CD4-positive, alpha-beta T cell treated with Interleukin-1 beta for 1 hour (primary cell): ENCODE measurements at places on chromosomes 1 and 21.

GRCh38 chr1:150022357-150022756, 11.8 kb upstream of the OTUD7B start:
- DNase-seq, result no peak

GRCh38 chr1:186443638-186444037, 17.3 kb downstream of the PDC start:
- no peak for DNase-seq

GRCh38 chr1:75274920-75275506, 140.8 kb downstream of the LHX8 start:
- no peak for DNase-seq

GRCh38 chr1:242120432-242120831, 121.5 kb upstream of the MAP1LC3C start:
- no peak for DNase-seq

DNA sequence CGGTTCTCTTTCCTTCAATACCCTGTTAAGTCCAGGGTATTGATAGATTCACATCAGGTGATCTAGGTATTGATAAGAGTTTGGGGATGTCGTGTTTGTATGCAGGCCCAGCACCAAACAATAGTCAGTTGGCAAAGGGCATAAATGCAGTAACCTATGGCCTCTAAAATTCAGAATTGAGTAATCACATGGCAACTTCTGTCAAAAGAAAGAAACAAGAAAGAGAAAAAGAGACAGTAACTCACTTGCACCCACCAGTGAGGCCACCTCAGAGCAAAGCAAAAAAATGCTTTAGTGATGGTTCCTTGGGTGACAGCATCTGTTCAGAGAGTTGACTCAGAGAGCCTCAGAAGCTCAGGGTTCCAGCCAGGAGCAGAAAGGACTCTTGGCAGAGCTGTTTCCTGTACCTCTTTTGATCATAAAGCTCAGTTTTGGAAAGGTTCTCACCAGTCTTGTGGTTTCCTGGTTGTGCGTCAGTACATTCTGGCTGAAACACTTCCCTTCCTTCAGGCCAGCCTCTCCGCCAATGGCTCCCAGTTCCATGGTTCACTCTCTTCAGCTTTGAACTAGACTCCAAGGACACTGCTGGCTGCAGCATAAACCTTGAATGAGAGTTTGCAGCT, 70.1 kb upstream of the GORAB start:
- no peak for DNase-seq

DNA sequence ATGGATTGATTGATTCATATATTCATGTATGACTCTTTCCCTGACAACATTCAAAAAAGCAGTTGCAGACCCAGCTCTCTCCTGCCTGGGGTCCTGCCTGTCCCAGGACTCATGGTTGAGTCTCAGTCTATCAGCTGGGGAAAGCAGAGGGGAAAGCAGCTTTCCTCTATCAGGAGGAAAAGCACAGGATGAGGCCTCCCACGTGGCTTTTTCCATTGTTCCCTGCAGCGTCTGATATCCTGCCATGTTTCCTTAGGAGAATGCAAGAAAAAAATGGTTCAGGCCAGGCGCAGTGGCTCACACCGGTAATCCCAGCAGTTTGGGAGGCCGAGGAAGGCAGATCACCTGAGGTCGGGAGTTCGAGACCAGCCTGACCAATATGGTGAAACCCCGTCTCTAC, 133.0 kb upstream of the VAMP3 start:
- no peak for DNase-seq

DNA sequence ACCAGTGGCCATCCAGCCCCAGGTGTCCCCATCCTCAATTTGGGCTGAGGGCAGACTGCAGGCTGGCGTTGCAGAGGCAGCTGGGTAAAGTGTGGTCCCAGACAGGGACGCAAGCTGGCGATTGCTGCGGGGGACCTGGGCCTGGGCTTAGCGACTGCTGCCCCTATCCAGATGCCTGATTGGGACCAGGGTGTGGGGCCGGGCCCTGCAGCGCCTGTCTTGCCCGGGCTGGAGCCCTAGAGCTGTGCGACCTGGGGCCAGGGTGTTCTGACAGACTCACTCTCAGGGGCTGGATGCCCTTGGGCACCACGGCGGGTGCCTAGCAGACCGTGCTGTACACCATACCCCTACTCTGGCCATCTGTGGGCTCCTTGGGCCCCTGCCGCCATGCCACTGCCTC, 16.2 kb upstream of the FAAP20 start:
- no peak for DNase-seq

DNA sequence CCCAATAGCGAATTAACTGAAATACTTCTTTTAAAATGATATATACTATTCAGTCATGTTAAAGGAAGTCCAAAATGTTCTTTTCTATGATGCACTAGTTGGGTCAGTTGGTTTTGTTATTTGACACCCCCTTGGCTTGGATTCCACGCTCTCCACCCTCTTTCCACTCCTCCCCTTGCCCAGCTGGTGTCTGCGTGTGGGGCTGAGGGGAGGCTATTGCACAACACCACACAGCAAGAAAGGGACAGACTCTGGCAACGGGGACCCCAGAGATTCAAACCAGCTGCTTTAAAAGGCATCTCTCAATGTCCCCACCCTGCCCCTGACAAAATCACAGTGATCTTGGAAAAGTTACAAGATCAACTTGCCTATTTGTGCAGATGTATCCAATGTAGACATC, 394.3 kb downstream of the TGFB2 start:
- DNase-seq, result no peak

DNA sequence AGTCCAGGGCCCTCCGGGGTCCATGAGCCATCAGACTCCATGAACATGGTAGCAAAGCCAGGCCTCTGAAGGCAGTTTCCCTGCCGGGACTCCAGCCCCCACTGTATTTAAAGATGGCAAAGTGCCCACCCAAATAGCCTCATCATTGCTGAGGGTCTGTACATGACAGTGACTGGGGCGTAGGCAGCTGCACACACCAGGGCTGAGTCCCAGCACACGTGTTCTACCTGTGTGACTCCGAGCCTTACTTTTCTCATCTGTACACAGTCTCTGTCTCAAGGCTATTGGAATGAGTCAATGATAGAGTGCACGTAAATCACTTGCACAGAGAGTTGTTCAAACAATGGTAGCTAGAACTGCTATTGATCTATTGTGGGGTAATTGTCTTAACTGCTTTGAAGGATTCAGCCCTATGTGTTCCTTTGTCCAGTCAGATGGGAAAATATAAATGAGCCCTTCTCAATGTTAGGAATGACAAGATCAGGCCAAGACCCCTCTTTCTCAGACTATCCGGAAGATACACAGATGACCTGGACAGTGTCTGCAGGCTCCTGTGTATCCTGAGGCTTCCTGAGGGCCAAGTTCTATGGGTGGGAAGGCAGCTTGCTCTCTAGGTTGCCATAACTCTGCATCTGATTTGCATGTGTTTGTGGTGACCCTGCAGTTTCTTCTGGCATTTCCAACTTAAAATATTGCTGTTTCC, 48.9 kb downstream of the RASSF5 start:
- no peak for DNase-seq

- DNase-seq, result no peak
Observed at GRCh38 chr1:79741720-79742421, 735.3 kb upstream of the ADGRL4 start.

GRCh38 chr1:242140836-242141235, 141.9 kb upstream of the MAP1LC3C start:
- no peak for DNase-seq

- DNase-seq, result no peak
Observed at GRCh38 chr1:113846391-113847035, 25.0 kb downstream of the PTPN22 start.

GRCh38 chr1:192805832-192806323, 3.0 kb upstream of the RGS2 start:
- DNase-seq, result peak; percentile 81

DNA sequence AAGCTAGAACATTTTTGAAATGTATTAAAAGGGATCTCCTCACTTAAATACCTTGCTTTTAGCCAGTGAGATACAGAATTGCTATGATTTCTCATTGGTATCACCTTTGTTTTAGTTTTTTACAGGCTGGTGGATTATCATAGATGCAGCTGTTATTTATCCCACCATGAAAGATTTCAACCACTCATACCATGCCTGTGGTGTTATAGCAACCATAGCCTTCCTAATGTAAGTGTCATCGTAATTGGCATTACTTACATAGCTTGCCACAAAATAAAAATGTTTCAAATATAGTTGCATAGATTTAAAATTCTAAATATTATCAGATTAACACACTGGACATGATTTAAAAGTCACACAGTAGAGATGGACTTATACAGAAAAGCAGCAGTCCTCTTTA, 4.7 kb downstream of the TMEM50A start:
- DNase-seq, result no peak

- no peak for DNase-seq
Observed at GRCh38 chr1:106975944-106976343, 80.5 kb upstream of the PRMT6 start.

DNA sequence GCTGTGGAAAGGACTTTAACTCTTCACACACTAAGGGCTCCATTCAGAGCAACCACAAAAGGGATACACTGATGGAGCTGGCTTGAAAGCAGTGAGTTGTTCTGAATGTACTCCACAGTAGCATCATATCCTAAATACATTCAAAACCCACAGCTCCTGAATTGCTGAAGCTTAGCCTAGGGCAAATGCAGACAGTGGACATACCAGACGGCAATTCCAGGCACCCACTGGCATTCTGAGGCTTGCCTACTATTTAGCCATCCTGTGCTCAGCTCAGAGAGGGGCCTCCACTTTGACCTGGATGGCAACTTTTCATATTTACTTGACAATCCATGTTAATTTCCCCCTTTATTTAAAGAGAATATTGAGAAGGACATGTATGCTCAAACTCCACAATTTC, 303.5 kb downstream of the NTNG1 start:
- DNase-seq, result no peak

DNA sequence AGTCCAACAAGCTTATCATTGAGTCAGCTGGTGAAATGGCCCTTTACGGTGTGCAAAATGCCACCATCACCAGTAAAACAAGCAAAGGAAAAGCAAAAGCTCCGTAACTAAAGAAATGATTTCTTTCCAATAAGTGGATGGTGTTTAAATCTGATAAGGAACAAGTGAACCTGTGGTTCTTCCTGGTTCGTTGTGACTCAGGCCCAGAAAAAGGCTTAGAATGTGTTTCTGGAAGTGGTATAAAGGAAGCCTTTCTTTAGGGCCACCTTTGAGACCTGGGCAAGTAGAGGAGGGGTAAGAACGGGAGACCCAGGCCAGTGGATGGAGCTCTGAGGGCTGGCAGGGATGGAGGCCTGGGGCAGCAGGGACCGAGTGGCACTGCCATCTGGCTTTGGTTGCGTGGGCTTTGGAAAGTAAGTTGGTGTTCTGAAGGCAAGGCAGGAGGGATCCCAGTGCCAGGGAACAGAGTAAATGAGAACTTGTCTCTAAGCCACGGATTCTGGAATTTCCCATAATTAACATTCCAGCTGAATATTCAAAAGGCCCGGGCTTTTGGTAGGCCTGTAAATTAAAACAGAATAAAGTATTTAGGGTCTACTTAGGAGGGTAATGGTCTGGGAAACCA, 87.9 kb upstream of the LMO4 start:
- no peak for DNase-seq

DNA sequence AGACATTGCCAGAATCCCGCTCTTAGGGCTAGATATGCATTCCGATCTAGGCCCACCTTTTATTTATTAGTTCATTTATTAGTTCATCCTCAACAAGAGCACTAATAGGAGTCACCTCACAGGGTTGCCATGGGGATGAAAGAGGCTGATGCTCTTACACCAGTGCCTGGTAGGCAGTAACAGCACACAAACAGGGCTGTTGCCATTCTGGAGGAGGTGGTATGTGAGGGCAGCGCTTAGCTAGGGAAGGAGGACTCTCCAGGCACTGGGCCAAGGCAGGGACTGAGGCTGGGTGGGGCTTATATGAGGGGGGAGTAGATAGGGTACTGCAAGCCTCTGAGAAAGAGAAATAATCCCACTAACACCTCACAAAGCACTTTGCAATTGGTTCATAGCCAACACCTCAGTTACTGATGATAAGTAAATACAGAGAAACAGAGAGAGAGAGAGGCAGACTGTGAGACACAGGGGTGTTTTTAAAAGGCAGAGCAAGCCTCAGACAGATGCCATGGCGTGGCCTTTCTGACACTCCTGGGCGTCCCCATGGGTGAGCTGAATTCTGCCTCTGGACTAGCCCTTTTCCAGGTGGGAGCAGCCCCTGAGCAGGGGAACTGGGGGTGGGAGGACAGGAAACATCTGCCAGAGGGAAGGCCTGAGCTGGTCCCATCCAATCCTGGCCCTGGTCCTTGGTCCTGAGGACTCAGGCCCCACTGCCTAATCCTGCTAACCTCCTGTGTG, 5.9 kb downstream of the FCGR2A start:
- DNase-seq, result no peak

- DNase-seq, result no peak
Observed at GRCh38 chr1:80450711-80451110, 1350.0 kb upstream of the ADGRL2 start.

- DNase-seq, result no peak
Observed at GRCh38 chr1:155158991-155159390, 14.1 kb downstream of the KRTCAP2 start.

GRCh38 chr1:205286335-205286950, 35.1 kb downstream of the NUAK2 start:
- DNase-seq, result peak; percentile 71

GRCh38 chr1:41902159-41902577, 16.6 kb downstream of the HIVEP3 start:
- no peak for DNase-seq

DNA sequence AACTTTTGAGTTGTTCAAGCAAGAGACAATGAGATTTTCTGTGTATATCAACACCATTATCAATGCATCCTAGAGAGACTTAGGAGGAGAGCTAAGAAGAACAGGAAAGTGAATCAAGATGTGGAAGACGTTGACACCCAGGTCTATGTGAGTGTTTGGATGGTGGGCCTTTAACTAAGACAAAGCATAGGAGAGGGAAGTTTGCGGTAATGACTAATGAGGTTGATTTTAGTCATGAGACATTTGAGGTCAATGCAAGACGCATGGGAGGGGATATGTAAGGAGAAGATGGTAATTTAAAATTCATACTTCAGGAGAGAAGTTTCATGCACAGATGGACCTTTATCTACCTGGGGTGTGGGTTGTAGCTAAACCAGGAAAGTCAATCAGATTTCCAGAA, 269.6 kb downstream of the VAV3 start:
- no peak for DNase-seq

- no peak for DNase-seq
Observed at GRCh38 chr1:14441302-14441741, 157.2 kb upstream of the KAZN start.

DNA sequence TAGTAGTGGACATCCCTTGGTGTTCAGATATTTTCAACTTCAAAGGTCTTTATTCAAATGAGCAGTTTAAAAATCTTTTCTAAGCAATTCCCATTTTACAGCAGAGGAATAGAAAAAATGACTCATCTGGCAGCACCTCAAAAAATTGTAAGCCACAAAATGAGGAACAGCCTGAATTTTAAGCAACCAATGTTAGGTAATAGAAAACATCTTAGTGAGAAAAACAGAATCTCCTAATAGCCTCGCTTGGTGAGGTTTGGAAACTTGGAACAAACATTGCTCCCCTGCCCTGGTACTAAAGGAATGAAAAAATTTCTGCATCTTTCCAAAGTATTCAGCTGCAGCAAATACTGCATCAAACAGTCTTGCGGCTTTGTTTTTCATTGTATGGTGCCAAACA, 264.4 kb downstream of the NTNG1 start:
- DNase-seq, result no peak

GRCh38 chr1:5109633-5110032, 455.2 kb downstream of the AJAP1 start:
- no peak for DNase-seq

GRCh38 chr1:54968551-54968950, 11.9 kb upstream of the TMEM61 start:
- no peak for DNase-seq

- peak; percentile 65 for DNase-seq
Observed at GRCh38 chr1:113940365-113941244, 11.5 kb downstream of the HIPK1 start.
